ENCODE measurements at places on chromosomes 11 and 22.

DNA sequence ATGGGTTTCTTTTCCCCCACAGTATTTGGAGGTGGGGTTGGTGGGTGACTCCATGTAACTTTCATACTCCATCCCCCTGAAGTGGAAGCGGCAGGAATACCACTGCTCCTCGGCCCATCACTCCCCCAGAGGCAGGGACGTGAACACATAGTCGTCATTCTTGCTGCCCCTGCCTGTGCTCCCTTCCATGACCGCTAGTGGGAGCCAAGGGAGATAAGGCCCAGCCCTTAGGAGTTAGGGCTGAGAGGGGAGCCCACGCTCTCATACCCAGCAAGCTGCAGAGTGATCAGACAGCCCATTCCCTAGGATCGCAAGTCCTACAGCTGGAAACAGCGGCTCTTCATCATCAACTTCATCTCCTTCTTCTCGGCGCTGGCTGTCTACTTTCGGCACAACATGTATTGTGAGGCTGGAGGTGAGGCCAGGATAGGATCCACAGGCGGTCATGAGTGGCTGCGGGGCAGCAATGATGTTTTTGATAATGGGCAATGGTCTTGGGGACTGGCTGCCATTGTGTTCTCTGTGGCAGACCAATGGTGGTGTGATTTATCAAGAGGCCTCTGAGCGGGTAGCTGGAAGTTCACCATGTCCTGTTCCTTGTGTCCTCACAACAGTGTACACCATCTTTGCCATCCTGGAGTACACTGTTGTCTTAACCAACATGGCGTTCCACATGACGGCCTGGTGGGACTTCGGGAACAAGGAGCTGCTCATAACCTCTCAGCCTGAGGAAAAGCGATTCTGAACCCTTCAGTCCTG, 15.9 kb downstream of the RHOG start:
- DNase-seq, result peak; percentile 67

DNA sequence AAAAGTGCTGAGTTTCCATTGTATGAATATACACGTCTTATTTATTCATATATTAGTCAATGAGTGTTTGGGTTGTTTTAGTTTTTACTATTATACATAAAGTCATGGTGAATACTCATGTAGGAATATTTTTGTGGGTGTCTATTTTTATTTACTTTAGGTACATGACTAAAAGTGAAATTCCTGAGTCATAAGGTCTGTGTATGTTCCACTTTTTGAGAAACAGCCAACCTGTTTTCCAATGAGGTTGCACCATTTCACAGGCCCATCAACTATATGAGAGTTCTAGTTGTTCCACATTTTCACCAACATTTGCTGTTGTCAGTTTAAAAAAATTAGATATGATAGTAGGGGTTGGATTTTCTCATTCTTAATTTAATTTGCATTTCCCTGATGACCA, 6.6 kb upstream of the OR6X1 start:
- DNase-seq, result no peak

- DNase-seq, result peak; percentile 37
Measured at GRCh38 chr22:45127866-45128265, 35.9 kb upstream of the NUP50 start.

DNA sequence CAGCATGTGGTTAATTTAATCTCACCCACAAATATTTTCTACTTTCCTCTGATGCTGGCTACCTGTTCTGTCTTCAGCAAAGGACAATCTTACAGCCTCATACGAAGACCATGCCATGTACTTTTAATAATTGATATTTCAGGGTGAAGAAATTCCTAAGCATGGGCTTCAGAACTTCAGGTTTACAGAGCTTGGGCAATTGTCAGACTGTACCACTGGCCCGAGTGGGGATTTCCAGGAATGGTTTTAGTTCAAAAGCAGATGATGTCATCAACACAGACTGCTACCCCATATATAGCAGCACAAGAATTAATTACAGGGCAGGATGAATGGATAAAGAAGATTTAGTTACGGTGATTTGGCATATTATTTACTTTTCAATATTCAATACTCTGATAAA, 171.8 kb downstream of the ETS1 start:
- no peak for DNase-seq

DNA sequence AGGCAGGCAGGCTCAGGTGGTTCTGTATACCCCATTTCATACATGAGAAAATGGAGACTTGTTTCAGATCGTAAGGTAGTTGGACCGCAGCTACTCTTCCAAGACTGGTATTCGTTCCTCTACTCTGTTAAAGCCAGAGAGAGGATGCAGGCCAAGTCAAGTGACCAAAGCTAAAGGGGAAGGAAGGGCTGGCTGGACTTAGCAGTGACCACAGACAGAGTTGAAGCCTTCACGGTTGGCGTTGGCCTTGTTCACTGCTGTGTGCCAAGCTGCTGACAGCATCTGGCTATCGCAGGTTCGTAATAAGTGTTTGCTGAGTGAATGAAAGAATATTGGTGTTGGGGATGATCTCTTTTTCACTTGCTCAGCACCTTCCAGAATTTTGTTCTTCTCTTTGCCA, 64.2 kb downstream of the PTPRJ start:
- no peak for DNase-seq

GRCh38 chr11:10323793-10324170, 18.9 kb downstream of the ADM start:
- DNase-seq, result no peak

DNA sequence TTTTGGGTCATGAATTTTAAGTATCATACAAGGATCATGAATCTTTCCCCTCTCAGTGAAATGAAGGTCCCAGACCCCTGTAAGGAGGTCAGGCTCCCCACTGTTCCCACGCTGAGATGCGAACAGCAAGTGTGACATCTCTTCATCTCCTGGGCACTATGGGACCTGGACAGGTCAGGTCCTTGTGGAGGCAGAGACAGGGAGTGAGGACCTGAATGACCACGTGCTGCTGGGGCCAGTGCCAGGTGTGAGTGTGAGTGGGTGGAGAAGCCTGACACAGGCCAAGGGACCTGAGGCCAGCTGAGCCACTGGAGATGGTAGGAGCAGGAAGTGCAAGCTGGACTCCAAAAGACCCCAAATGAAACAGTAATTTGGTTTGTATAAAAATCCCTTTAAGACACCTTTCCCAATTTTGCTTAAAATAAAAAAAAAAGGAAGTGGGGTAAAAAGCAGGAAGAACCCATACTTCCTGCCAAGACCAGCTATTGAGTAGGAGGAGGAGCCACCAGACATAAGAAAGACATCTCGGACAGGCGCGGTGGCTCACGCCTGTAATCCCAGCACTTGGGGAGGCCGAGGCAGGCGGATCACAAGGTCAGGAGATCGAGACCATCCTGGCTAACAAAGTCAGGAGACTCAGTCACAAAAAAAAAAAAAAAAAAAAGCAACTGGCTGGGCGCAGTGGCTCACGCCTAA, 35.4 kb upstream of the SERPIND1 start:
- no peak for DNase-seq

DNA sequence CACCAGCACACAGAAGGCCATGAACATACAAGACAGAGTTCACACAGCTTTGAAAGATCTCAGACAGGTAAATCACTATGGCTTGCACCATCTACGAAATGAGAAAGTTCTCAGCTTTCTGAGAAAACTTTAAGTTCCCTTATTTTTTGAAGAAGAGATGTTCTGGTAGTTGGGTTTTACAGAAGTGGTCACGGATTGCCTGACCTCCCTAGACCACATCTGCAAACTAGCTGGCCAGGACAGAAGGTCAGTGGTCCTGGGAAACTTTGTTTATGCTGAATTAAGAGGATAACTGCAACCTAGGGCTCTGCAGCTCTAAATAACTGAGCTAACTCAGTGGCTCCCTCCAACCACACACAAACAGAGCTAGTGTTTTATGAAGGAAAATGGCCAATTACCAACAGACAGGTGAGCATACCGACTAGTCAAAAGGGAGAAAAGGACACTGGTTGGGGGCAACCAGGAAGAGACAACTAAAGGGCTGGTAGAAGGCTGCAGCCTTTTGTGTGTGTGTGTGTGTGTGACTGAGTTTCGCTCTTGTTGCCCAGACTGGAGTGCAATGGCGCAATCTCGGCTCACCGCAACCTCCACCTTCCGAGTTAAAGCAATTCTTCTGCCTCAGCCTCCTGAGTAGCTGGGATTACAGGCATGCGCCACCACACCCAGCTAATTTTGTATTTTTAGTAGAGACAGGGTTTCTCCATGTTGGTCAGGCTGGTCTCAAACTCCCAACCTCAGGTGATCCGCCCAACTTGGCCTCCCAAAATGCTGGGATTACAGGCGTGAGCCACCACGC, 8.5 kb upstream of the SCN2B start:
- no peak for DNase-seq

DNA sequence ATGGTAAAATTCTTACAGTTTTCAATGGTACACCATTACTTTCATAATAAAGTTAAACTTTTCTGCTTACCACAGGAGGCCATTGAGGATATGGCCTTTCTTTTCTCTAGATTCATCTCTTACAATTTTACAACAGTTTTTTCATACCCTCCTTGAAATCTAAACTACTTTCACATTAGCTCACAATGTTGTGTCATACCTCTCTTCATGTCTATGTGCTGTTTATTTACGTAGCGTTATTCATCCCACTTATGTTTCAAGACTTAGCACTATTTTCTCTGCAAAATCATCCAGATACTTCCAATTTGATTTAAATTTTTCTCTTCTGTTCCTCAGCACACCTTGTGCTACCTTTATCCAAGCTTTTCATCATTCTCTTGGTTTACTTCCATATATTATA, 123.3 kb downstream of the METTL15 start:
- no peak for DNase-seq

- DNase-seq, result no peak
Measured at GRCh38 chr11:35281169-35281688, 138.1 kb downstream of the SLC1A2 start.

- DNase-seq, result no peak
Measured at GRCh38 chr11:102791271-102792036, 6.5 kb downstream of the MMP1 start.

DNA sequence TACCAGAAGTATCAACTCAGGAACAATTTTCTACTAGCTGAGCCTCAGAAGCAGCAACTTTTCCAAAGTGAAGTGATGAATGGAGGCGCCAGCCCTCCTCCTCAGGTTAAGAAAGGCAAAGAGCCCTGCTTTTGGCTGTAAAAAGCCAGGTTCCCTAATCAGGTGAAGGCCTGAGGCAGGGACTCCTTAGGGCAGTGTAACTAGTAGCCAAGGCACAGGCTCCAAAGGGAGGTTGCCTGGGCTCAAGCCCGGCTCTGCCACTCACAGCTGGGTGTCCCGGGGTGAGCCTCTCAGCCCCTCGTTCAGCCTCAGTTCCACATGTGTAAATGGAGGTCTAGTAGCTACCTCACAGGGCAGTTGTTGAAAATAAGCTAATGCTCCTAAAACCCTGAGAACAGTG, 19.5 kb downstream of the TSKU start:
- no peak for DNase-seq

DNA sequence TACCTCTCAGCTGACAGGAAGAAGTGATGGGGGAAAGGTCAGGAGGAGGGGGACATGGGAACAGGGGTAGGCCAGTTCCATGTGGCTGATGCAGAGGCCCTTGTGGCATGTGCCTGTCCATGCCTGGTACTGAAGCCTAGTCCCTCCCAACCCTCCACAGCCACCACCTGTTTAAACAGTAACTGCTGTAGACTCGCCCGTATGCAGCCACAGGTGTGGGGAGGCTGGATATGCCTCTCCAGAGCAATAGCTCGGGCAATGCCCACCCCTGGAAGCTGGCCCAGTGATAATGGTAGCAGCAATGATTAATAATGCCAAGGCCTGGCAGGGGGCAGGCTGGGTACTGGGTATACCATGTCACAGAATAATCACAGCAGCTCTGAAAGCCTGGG, 2.3 kb downstream of the SMTN start:
- no peak for DNase-seq

- no peak for DNase-seq
Measured at GRCh38 chr22:28985581-28986290, 75.9 kb downstream of the C22orf31 start.

DNA sequence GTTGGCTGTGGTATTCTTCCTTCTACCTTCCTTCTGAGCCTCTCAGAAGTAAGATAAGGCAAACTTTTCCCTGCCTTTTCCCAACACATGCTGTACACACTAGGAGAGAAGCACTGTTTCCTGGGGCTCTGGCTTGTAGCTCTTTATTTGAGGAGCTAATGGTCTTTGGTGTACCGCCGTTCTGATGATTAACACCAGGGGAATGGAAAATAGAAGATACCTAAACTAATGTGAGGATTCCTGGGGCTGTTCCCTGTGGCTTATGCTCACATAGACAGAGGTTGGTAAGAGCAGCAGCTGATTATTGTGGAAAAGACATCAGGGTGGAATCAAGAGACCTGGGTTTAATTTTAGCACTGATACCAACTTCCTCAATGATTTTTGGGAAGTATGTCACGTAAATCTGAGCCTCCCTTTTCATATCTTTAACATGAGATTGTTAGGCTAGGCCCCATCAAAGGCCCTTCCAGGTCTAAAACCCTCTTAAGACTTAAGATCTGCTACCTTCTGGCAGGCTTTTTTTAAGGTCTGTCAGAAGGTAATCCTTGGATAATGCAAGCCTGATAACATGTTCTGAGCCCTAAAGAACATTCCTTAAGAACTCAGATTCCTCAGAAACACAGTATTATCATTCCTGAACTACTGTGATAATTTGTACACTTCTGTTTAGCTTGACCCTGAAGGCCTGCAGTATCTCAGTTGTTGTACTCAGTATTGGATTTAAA, 24.8 kb upstream of the RCE1 start:
- no peak for DNase-seq

DNA sequence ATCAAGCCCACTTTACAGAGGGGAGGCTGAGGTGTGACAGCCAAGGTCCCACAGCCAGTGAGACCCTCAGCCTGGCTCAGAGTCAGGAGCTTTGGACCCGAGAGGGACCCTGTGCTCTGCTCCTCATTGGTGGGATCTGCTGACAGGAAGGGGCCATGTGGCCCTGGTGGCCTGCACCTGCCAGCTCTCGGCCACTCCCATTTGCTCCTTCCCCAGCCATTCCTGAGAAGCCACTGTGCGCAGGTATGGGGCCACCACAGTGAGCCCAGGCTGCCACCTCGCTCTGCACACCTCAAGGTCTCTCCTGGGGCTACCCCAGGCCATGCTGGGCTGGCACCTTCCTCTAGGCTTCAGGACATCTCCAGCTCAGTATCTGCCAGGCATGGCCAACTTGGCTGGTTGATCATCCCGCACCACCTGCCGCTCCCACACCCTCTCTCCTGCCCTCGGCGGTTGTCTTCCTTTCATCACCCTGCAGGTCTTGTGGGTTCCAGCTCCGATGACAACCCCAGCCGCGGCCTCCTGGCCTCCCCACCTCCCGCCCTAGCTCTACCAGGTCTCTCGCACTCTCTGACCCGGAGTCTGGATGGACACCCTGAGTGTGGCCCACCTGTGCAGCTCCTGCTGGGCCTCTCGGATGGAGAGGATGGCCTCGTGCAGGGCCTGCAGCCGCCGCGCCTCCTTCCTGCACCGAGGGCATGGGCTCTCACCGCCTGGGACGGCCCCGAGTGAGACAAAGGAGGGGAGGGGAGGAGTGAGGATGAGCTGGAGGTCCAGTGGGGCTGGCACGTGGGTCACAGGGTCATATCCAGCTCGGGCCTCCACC, 32.2 kb upstream of the CARS1 start:
- no peak for DNase-seq

DNA sequence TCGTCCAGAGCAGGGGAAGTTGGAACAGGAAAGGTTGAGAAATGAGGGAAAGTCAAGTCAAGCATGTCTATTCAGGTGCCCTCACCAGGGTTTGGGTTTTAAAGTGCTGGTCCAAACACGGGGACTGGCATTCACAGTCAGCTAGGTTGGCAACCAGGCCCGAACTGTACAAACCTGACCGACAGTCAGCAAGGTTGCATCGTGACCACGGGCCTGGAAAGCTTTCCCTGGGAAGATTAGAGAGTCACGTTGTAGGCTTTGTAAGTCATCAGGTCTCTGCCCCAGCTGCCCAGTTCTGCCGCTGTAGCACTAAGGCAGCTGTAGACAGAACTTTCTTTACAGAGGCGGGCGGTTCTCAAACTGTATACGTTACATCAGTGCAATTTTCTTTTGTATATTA, 7.4 kb downstream of the KRTAP5-10 start:
- no peak for DNase-seq
